ENCODE measurements at places on chromosomes 5 and 9. TPM values are rescaled to one million over a fixed set of nuclear protein-coding genes. Genes with fewer than 3 reads are reported as not detected.

- no peak for DNase-seq
Observed at GRCh38 chr9:133715295-133715865, 22.8 kb downstream of the SARDH start.

GRCh38 chr5:4440536-4440935, 699.6 kb upstream of the ADAMTS16 start:
- DNase-seq = no peak

The CCNO gene
- total RNA-seq = 5.4 TPM

The PIK3R1 gene
- total RNA-seq = 18.0 TPM

The OTP gene
- total RNA-seq = not detected

- no peak for DNase-seq
Observed at GRCh38 chr5:64954518-64954917, 185.8 kb downstream of the CWC27 start.

DNA sequence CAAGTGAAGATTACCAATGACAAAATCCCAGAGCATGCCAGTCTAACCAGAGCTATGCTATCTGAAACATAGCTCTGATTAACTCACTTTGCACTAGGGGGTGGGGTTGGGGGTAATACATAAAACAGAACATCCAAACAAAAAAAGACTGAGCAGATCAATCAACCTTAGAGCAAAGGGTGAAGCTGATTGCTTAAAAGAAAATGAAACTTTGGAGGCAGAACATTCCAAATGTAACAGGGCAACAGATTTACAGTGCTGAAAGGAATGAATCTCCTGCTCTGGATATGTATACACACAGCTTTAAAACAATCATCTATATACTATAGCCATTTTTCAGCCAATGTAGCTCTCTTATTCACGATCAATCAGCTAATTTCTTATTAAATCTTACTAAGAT, 4.9 kb downstream of the IL6ST start:
- DNase-seq = no peak

DNA sequence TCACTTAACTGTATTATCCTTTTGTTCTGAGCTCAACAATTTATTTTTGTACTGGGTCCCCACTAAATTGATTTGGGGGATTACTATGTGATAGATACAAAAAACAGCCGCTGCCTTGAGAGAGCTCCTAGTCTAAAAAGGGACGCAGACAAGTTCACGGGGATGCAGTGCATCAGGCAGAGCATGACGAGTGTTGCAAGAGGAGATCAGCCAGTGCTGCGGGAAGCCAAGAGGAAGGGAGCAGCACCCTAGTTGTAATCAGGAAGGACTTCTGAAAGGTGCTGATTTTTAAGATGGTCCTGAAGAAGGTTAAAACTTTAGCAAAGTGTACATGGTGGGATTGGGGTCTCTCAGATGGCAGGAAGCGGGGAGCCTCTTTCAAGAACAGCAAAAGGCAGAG, 15.8 kb downstream of the GALNT10 start:
- DNase-seq = no peak

GRCh38 chr5:102834438-102834964, 79.4 kb downstream of the PAM start:
- no peak for DNase-seq

The DRD1 gene
- total RNA-seq = not detected

DNA sequence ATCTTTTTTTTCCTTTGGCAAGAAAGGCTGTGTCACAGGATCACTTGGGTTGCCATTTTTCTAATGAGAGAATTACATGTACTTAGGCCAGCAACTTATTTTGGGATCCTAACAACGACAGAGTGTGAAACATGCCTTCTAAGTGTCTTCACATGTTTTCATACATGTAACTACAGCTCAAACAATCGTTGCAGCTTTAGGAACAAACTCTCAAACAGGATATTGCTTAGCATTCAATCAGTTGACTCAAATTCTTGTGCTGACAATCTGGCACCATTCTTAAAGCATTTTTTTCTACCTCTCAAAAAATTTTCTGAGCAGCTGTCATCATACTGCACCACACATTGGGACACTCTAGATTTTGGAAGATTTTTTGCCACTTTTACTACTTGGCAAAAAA, 435.5 kb downstream of the HINT1 start:
- DNase-seq = no peak

The ELOVL7 gene
- total RNA-seq = 11.3 TPM

DNA sequence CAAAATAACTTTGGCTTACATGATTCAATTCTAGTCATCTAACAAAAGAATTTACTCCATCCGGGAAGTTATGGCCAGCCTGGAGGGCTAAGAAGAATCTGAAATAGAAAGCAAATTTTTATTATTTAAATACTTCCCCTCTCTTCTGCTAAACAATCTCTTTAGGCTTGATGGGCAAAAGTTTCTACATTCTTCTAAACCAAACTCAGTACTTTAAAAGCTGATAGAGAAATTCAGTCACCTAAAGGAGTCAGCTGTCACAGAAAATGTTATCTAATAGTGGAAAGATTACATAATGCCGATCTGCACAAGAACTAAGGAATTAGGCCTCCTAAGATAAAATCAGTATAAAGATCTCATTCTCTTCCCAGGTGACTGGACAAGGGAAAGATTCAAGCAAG, 32.4 kb downstream of the GNAQ start:
- DNase-seq = no peak
